ENCODE measurements at places on chromosomes 11 and 22.

DNA sequence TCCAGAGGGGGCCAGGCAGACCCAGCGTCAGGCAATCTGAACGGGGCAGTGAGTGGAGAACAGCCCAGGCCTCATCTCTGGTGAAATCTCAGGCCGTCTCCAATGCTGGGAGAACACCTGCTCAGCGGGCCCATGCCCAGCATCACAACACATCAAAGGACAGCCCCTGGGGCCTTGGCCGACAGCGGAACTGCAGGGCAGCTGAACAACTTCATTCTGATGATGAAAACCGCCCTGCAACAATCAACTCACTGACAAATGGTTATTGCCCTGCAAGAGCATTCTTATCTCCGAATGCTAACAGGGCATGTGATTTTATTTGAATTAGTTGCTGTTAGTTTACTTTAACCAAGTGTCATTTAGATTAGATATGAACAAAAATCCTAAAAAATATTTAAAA lies 14.6 kb downstream of the CELSR1 start:
- no peak for DNase-seq

GRCh38 chr11:34493468-34493867 lies 20.1 kb downstream of the ELF5 start:
- DNase-seq: no peak

DNA sequence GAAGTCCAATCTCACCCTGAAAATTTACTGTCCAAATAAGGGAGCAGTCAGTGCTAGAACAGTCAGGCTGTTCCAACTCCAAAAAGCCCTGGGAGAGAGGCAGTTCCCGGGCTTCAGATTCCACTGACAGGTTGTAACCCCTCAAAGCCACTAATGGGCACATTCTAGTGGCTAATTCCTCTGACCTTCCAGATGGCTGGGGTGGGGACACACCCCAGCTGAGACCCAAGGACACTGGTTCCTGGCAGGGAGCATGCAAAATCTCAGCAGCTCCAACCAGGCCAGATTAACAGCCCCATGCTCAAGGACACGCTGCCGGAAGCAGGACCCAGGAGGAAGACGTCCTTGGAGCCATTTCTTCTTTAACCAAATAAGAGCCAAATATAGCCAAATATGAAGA lies 92.7 kb downstream of the RPL27A start:
- DNase-seq: no peak

DNA sequence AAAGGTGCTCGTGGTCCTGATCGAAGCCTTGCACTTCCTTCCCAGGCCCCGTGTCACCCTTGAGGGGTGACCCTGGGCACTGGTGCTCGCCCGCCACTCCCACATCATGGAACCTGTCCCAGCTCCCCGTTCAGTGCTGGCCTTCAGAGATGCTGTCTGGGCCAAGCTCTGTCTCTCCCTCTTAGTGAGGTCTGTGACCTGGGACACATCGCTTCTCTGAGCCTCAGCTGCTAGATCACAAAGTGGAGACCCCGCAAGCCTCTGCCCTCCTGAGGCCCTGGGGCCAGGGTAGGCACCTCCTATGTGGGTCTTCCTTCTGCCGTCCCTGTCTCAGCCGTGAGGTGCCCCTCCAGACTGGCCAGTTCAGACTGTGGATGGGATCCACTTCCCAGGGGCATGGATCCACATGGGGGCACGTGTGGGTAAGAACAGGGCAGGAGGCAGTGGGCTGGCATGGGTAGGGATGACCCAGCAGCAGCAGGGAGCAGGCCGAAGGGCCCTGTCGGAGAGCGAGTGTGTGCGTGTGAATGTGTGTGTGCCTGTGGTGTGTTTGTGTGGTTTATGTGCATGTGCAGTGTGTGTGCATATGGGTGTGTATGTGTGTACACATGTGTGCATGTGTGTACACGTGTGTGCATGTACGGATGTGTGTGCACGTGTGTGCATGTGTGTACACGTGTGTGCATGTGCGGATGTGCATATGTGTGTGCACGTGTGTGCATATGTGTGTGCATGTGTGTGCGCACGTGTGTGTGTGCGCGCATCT lies 1073.7 kb downstream of the BRD1 start:
- DNase-seq: no peak

DNA sequence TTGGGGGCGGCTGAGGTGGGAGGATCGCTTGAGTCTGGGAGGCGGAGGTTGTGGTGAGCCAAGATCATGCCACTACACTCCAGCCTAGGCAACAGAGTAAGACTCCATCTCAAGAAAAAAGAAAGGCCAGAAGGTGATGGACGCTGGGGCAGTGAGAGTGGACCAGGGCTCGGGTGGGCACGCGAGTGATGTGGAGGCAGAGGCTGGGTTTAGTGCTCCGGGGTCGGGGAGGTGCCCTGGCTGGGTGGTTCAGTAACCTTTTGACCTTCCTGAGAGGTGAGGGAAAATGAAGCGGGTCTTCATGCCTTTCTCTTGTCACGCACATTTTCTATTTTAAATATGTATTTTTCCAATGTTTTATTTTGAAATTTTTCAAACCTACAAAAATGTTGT lies 45.1 kb downstream of the ST14 start:
- DNase-seq: no peak

- no peak for DNase-seq
Observed at GRCh38 chr11:20293992-20294391, 69.5 kb upstream of the HTATIP2 start.
